MV-4-11 (cell line): ENCODE measurements at places on chromosomes 12 and 14.
A peak's percentile ranks its signal among the peaks of the same experiment; 100 is the strongest.

DNA sequence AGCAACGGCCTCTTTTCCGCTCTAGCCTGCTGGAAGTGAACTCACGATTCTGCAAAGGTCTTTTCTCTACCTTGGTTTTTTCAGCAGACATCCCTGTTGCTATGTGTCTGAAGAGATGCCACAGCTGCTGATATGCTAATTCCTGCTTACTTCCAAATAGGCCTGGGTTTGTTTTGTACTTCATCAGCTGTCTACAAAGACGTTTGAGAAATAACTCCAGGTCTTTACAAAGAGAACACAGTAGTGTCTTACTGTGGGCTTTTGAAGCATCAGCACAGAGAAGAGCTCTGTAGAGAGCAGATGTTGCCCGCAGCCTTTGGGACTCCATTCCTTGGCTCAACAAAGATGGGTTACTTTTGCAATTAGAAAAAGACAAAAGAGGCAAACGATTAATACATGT lies 1366.5 kb downstream of the AACS start:
- DNase-seq, result no peak

DNA sequence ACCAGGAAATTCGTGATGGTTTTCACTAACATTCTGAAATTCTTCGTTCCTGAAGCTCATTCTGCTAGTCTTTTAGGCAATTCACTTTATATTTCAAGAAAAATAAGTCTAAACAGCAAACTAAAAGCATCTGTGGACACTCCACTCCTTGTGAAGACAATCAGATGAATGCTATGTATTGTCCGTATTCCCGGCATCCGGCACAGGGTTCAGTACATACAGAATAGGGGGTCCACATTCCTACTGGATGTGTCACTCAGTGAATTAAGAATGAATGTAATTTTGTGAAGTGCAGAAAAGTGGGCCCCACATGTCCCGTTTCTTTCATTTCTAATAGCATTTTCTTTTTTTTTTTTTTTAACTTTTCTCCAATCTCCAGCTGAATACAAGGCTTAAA lies 241.3 kb downstream of the GRIN2B start:
- DNase-seq, result no peak

- DNase-seq, result peak; percentile 70
Observed at GRCh38 chr12:24600996-24601395, 347.9 kb downstream of the BCAT1 start.

DNA sequence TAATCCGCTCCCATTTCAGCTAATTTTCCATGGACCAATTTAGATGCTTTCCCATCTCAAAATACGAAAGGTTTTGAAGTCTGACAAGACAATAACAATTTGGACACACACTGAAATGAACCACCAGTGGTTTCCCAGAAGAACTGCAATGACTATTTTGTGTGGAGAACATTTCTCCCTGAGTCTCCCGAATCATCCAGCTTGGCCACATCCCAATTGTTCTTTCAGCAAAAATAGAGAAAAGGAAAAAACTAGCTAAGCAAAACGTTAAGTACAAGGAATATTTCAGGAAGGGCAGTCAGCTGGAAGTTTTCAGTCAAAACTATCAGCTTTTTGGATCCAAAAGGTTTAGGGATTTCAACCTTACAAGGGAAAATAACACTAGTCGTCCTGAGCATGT lies 390.6 kb downstream of the KCNH5 start:
- DNase-seq, result no peak

DNA sequence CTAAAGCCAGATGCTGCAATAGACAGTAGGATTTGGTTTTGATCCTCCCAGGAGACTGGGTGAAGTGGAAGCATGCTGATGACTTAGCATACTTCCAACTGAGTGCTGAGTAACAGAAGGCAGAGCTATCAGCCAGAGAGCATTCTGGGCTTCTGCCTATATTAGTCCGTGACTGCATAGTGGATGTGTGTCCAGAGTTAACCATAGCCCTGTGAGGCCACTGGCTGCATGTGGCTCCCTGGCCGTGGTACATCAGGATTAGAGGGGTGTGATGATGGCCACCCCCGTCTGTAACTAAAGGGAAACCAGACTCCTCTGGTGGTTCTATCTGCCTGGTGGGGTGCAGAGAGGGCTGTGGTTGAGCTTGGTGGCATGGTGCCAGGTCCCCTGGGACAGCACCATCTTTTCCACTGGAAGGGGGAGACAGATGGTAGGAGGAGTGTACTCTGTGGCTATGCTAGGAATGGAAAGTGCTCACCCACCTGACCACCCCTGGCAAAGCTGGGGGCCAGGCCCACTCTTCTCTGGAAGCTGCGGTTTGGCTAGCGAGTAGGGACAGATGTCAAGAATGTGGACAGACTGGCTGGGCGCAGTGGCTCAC lies 27.4 kb downstream of the ABCD4 start:
- DNase-seq, result no peak

- no peak for DNase-seq
Observed at GRCh38 chr12:113857371-113857770, 108.8 kb downstream of the RBM19 start.

DNA sequence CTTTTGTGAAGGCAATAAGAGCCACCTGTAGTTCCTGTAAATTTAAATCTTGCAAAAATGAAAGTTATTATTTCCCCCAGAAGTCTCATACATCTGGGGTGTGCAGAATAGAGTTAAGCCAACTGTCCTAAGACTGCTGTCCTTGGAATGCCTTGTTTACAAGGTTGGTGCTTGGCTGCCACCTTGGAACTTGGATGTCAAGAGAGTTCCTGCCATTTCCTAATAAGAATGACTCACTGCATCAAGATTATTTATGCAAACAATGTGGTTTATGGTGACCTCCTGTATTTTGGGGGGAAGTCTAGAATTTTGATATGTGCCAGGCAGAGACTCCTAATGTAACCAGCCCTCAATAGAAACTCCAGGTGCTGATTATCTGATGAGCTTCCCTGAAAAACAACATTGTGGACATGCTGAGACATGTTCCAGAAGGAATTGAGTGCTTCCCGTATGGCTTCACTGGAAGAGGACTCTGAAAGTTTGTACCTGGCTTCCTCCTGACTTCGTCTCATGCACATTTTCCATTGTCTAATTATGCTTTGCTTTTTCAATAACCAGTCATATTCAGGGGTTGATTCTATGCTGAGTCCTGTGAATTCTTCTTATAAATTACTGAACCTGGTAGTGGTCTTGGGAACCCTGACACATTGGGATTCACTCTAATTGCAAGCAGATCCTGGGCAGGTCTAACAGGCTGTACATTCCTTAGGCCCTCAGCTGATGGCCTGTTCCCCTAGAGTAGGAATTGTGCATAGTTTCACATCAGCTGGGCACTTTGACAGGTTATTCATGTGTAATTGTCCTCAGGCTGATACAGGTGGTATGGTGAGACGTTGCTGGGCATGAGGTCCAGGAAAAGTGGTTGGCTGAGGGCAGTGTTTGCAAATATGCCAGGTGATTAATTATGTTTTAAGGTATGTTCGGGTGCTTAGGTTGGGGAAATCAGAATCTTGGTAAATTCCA lies 1370.7 kb upstream of the TMEM132C start:
- DNase-seq, result no peak
